NCI-H446 (cell line): ENCODE measurements at places on chromosomes 5 and 9.

DNA sequence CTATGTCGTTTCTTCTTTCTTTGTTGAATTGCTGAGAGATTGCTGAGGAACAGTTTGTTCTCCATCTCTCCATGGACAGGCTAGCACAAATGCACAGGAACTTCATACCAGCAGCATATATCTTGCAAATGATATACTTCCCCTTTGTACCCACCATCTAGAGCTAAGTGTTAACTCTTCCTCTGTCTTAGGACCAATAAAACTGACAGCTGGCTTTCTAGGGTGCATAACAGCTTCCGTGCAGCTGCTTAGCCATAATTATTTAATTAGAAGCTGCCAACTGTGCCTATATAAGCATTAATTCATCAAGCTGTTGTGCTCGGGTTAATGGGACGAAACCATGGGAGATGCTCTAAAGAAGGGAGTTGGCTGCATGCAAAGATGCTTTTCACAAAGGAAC, 38.7 kb downstream of the KCTD16 start:
- peak; percentile 83 for DNase-seq

- no peak for DNase-seq
Measured at GRCh38 chr9:137085920-137086530, 760 bp upstream of the MAN1B1 start.

DNA sequence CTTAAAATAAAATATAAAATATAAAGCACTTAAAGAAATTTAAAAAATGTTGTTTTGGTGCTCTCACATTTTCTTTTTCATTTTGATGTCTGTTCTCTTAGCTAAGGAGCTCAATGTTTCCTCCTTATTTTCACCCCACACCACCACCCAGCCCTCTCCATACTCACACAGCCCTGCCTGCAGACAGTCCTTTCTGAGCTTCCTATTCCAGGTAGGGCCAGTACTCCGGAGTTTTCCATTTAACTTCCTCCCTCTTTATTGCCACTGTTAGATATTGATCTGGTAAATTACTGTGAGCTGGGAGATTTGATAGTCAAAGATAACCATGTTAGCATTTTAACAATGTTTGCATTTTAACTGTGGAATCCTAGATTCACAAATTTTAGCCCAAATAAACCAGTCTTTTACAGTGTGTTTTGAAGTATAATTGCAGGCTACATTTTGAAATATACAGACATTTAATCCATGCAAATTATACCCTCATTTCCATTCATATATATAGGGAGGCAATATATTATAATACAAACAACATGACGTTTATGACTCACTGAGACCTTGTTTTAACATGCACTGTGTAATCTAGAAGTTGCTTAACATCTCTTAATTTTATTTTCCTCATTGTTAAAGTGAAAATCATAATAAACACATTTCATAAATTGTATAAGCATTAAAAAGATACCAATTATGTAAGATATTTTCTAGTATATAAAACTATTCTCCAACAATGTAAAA, 927.1 kb downstream of the NR2F1-AS1 start:
- no peak for DNase-seq

GRCh38 chr5:87400305-87400899, 12.3 kb downstream of the CCNH start:
- DNase-seq = peak; percentile 4

DNA sequence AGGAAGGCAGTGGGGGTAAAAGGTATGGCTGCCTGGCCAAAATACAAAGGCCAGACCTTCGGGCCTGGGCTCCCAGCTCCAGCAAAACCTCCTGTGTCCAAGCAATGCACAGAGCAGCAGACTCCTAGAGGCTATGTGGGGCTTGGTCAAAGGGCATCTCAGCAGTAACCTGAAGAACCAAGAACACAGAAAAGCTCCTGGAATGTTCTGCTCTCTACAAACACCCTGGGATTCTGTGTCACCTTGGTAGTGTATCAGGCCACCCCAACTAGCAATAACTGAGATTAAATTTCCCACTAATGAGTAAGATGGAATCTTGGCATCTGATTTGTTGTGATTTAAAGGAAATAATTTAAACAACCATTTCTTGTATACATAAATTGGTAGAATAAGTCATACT, 158.6 kb downstream of the GLIS3 start:
- no peak for DNase-seq

GRCh38 chr9:126519660-126520420, 93.9 kb upstream of the LMX1B start:
- no peak for DNase-seq
